CD4-positive, alpha-beta T cell treated with Interleukin-6 at 100 ng/mL for 8 hours (primary cell): ENCODE measurements at places on chromosomes 7 and 10.

- no peak for DNase-seq
These were observed 89.6 kb downstream of the GALNT17 start for GRCh38 chr7:71221549-71221948.

GRCh38 chr10:97399843-97400545 is 1.1 kb downstream of the RRP12 start:
- DNase-seq, result no peak

- no peak for DNase-seq
These were observed 7.1 kb upstream of the FAM107B start for GRCh38 chr10:14781763-14782162.

GRCh38 chr7:53326634-53327033 is 291.2 kb downstream of the POM121L12 start:
- no peak for DNase-seq

DNA sequence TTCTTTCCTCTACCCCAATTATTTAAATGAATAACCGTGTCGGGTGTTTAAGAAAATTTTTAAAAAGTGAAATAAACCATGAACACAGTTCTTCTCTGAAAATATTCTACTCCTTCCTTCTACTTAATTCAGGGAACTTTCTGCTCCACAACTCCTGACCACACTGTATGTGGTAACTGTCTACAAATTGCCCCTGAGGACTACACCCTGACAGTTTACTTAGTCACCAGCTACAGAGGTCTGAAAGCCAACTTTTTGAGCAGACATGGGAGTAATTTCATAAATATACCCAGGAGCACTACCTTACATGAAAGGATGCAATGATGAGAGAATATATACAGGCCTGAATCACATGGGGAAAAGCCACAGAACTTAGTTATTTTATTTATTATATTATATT is 523.2 kb upstream of the SORCS1 start:
- no peak for DNase-seq

DNA sequence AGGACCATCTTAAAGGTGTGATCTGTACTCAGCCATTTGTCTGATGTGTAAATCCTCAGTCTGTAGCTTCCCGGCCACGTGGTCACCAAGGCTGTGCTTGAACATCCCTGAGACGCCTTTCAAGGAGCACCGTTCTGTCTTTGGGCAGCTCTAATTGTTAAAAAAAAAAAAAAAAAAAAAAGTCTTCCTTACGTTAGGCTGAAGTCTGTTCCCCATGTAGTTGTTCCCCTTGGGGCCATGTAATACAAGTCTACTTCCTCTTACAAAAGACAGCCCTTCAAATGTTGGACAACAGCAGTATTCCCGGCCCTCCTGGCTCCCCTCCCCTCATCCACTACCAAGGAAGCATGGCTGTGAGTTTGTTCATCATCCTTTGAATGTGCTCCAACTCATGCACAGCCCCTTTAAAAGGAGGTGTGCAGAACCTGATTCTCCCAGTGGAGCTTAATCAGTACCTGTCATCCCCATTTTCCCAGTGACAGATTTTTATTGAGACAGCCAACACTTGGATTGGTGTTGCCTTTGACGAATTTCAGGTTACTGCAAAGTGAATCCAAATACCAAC is 392.2 kb upstream of the GALNT17 start:
- DNase-seq, result no peak

DNA sequence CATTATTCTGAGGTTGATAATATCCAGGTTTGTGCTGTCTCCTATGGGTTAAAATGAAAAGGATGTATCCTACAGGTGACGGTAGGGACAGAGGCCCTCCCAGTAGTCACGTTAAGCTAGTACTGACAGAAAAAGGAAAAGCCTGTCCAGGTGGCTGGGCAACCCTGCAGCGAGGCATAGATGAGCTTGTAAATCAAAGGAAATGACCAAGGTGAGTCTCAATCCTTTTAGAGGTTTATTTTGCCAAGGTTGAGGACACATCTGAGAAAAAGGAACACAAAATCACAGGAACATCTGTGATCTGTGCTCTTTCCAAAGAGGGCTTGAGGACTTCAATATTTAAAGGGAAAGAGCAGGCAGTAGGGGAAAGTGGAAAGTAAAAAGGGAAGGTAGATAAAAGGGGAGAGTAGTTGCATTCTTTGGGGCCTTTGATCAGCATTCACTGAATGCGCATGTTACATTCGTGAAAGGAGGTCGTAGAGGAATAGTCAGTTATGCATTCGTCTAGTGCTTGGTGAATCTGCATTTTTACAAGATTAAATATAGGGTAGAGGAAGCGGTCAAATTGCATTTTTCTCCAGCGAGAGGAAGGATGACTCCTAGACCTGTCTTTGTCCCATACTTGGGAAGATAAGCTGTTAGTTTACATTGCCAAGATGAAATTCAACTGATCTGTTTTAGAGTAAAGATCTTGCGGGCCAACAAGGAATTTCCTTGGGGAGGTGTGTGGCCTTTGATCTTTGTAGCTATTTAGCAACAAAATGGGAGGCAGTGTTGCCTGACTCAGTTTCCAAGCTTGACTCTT is 884 bp upstream of the GSTO1 start:
- DNase-seq, result no peak

DNA sequence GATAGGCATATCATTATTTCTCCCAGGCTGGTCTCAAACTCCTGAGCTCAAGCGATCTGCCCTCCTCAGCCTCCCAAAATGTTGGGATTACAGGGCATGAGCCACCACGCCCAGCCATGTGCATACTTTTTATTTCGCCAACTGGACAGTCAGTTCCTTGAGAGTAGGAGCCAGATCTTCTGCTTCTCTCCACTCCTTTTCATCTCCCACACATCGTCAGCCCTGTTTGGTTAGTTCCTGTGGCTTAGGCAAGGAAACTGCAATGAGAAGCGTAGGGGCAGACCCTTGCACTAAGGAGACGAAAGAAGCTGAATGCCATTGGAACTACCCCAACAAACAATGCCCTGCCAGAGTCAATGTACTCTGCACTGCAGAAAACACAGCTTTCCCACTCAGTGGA is 178.2 kb downstream of the TRIL start:
- DNase-seq, result no peak

DNA sequence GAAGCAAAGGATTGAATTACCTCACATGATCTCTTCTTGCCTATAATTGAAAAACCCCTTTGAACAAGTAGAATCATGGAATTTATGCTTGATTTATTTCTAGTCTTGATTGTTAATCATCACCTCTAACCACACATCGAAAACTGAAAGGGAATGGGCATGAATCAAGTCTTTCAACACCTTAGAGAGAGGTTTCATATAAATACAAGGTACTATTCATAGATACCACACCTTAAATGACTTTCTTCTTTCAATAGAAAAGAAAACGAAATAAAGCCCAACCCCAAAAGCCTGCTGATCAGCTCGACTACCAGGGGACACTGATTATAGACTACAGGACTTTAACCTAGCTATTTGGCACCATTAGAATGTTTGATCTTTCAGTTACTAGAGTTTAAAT is 128.6 kb upstream of the PTPRZ1 start:
- no peak for DNase-seq

DNA sequence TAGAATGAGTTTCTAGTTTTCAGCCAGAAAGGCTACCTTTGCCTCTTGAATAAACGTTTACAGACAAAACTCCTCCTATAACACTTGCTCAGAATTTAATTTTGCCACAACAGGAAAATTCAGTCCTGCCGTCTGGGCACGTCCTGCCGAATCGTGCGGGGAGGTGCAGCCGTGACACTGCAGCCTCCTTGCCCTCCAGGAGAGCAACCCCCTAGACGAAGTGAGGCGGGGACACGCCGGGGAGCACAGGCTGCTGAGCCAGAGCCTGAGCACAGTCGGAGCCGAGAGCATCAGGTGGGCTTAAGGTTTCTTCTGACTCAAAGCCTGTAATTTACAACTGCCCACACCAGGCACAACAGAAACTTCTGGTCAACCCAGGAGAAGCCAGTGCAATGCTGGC is 102.3 kb downstream of the DYNC2I1 start:
- DNase-seq, result no peak

DNA sequence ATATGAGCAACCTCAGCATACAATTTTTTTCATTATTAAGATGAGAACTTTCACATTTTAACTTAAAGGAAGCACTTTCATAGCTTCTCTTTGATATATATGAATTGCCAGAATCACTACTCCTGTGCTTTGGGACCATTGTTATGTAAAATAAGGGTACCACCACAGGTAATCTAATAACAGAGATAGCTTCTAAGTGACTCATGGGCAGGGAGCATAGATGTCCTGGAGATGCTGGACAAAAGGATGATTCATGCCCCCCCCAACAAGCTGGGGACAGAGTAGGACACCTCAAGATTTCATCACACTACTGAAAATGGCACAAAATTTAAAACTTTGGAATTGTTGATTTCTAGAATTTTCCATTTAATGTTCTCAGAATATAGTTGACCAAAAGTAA is 641.1 kb downstream of the PCDH15 start:
- DNase-seq, result no peak

DNA sequence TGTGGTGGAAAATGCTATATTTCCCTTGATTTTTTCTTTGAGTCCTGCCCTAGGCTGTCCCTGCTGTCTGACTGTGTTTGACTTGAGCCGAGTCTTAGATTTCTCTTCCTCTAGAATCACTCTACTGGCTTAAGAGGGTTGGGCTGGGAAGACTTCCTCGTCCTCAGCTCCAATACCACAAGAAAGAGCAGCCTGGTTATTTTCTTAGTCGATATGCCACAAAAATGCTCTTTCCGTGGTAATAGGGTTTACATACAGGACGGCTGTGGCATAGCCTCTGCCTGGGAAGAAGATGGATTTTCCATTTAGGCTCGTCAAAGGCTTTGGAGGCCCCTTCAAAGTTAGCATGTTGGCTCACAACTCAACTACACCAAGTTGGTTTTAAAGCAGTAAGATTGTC is 212.0 kb upstream of the IGFBP3 start:
- no peak for DNase-seq

GRCh38 chr10:117539903-117540639 is 2.5 kb upstream of the EMX2 start:
- no peak for DNase-seq

DNA sequence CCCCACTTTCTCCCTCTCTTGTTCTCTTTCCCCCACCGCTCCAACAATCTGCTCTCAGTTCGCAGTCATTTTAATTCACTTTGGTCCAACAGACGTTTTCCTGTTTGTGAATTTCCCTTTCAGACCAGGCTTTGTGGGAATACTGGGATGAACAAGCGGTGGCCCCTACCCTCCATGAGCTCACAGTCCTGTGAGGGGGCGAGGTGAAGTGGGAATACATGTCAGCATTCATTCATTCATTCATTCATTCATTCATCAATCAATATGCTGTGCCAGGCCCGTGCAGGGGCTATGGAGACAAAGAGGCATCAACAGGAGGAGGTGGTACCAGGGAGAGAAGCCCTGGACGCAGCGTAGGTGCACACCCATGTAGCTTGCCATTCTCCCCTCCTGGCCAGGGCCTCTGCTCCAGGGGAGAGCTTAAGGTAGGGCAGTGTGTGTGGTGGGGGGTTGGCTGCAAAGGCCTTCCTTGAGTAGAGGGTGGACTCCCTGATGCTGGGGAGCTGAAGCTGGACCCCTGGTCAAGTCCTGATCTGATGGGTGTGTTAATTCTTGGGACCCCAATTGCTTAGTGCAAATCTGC is 16.1 kb downstream of the PRF1 start:
- no peak for DNase-seq

- no peak for DNase-seq
These were observed 3.5 kb downstream of the ACTA2 start for GRCh38 chr10:88949051-88949450.

- no peak for DNase-seq
These were observed 99.4 kb downstream of the RSU1 start for GRCh38 chr10:16717622-16718395.

- DNase-seq, result no peak
These were observed 797.6 kb upstream of the POT1 start for GRCh38 chr7:125727215-125727614.

DNA sequence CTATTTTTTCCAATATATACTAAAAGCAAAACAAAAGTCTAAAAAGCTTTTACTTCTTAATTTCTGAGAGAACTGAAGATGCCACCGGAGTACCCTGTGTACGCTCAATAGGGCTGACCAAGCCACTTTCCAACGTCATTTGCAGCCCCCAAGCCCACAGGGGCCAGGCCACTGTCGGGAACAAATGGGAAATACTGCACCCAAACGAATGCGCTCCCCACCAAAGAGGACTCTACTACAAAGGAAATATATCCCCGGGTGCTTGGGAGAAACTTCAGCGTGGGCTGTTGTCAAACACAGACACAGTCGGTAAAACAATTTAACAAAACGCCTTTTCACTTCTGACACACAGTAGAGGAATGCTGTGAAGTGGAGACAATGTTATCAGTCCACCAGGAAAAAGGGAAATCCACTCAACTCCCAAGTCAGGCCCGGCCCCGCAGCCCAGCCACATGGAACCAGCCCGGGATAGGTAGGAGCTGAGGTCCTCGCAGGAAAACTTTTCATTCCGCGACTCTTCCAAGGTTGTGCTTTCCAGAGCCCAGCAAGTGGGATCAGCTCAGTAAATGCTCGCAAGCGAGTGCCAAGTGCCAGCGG is 1.4 kb downstream of the PARD3 start:
- DNase-seq, result no peak

GRCh38 chr7:36949711-36950600 is 225.7 kb upstream of the AOAH start:
- DNase-seq, result no peak

GRCh38 chr7:142030294-142030693 is 34.6 kb downstream of the MGAM start:
- no peak for DNase-seq

DNA sequence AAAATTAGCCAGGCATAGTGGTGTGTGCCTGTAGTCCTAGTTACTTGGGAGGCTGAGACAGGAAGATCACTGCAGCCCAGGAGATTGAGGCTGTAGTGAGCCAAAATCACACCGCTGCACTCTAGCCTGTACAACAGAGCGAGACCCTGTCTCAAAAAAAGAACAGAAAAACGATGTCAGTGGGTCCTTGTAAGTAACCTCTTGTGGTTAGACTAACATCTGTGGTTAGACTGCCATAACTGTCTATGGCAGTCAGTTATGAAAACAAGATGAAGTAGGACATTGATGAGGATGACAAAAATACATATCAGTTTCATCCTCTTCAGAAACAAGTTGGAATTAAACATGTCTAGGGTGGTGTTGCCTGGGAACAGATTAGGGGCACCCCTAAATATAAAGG is 53.3 kb downstream of the AKAP9 start:
- DNase-seq, result no peak

DNA sequence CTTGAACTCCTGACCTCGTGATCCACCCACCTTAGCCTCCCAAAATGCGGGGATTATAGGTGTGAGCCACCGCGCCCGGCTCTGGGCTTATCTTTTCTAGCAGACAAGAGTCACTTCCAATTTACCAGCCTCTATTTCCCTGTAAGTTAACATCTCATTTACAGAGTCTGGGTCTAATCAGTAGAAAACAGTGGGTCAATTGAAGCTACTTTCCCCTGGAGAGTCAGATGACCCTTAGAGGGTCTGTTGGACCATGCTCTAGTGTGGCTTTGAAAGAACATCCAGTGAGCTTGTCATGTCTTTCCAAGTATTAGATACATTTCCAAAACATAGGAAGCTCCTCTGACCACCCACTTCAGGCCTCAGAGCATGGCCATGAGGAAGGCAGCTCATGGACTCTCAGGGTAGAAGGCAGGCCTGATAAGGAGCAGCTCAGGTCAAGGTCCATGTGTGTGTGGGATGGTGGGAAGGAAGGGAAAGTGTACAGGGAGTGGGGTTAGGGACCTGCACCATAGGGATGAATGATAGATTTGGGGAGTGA is 27.6 kb upstream of the RBM20 start:
- no peak for DNase-seq

GRCh38 chr7:157143788-157144187 is 5.1 kb downstream of the UBE3C start:
- DNase-seq, result no peak
